ENCODE measurements at places on chromosomes 5 and 9.

GRCh38 chr5:139774980-139775661 lies 20.5 kb upstream of the PSD2 start:
- peak; percentile 56 for DNase-seq

DNA sequence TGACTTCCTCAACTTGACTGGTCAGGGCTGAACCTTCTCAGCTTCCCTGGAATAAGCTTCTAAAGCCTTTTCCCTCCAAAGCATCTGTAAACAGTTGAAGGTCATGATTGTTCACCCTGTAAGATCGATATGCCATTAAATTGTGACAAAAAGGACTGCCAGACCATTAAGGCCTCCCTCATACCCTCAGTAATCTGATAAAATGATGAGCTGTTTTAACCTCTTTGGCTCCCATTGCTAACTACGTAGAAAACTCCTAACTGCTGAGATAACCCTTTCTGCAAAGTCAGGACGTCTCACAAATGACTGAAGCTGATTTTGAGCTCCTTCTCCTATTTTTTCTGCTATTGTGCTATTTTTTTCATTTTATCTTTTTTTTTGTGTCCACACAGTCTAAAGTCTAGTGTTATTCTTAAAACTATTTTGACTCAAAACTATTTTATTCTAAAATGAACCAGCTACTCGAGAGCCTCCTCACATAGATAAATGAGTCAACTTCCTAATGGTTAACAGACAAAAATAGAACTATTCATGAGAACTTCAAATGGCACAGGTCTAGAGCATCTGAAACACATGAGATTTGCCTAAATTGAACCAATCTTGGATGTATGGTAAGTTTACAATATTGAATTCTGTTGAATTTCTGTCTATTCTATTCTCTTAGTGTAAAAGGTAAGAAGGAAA lies 395.6 kb upstream of the TLE4 start:
- DNase-seq = no peak

DNA sequence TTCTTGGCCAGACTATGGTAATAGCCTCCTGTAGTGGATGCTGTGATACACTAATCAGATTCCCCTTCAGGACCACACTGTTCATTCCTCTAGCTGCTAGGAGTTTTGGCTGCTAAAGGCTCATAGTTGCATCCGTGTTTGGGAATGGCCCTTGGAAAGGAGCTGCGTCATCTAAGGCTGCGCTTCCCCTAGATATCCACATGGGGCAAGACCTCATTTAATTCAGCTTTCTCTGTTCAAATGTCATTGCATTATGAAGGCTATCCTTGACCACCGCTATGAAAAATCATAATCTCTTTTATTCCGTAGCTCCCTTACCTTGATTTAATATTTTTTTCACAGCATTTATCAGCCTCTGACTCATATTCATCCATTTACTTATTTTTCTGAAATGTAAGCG lies 258.3 kb upstream of the NR4A3 start:
- no peak for DNase-seq

DNA sequence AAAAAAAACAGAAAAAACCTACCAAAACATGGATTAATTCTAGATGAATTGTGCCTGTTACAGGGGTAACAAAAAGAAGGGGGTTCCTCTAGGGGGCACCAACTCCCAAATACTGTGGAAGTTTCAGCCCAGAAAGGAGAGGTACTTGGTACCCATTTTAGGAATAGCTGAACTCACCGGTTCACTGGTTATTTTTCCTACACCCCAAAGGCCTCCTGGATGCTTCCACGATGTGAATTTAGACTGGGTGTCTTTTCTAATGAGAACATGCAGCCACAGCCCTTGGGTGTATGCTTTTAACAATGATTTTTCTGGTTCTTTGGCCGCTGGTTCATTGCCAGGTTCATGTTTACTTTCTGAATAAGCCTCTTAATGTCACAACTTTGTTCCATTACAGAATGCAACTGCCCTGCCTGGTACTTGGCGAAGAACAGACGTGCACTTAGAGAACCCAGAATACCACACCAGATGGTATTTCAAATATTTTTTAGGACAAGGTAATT lies 46.7 kb downstream of the GARNL3 start:
- no peak for DNase-seq

GRCh38 chr9:93325307-93326035 lies 126.0 kb upstream of the FAM120A start:
- DNase-seq = no peak

All from stimulated activated CD8-positive, alpha-beta memory T cell treated with anti-CD3 and anti-CD28 coated beads, Interleukin-2, amount 100 ng/mL, for 1 hour (primary cell).